ENCODE measurements at places on chromosomes 5 and 9.

GRCh38 chr5:122699201-122699600 lies 75.7 kb upstream of the SNX2 start:
- DNase-seq: no peak

DNA sequence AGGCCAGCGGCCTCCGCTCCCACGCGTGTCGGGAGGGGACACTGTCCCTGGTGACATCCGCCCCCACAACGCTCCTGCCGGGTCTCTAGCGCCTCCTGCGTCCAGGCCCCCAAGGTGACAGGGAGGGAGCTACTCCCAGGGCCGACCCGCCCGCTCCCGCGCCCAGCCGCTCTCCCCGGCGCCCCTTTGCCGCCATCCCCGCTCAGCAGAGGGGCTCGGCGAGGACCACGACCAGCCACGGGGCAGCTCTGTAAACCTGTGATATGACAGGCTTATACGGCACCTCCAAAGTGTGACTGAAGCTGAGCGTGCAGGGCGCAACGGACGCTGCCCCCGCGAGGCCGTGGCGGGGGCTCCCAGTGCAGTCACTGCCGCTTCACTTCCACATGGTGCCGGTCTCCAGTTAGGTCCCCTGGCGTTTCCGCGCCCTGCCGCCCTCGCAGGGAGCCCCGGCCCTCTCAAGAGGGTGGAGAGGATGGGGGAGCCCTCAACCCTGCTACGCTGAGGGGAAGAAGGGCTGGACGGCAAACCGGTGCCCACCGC lies 978 bp upstream of the ADCY2 start:
- no peak for DNase-seq

GRCh38 chr5:105739732-105740131 lies 1931.0 kb downstream of the EFNA5 start:
- no peak for DNase-seq

- no peak for DNase-seq
Measured at GRCh38 chr5:80925931-80926330, 34.2 kb upstream of the RASGRF2 start.

- no peak for DNase-seq
Measured at GRCh38 chr5:50874306-50875001, 208.0 kb downstream of the PARP8 start.

DNA sequence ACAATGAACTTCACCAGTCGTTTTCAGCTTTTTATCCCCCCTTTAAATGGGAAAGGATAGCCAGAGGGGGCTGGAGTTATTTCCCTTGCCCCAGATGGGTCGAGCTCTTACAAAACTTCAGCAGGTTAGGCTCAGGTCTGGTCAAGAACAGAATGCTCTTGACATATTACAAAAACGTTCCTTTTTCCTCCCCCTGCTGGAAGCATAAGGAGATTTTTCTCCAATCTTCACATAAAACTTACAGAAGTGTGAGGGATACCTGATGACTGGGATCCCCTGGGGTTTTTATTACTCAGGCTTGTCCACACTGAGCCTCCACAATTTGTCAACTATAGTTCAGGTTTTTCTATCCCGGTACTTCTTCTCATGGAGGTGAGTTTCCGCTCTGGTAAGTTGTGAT lies 60.8 kb downstream of the CSF2 start:
- DNase-seq: no peak

GRCh38 chr5:5671823-5672222 lies 249.3 kb downstream of the ICE1 start:
- DNase-seq: no peak

DNA sequence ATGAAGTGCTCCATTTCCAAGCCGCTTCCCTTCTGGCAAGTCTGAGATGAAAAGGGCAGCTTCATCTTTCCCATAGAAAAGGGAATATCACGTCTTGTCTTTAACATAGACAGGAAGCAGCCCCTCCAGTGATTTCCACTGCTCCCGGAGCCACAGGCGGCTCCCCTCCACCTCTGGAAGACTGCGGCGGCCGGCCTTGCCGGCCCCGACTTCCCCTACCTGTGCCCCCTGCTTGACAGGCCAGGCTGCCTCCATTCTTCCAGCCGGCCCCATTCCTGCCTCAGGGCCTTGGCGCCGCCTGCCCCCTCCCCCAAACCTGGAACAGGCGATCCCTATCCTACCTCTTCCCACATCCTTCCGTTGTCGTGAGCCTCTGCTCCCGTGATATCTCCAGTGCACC lies 141.8 kb downstream of the ZNF354C start:
- DNase-seq: no peak

DNA sequence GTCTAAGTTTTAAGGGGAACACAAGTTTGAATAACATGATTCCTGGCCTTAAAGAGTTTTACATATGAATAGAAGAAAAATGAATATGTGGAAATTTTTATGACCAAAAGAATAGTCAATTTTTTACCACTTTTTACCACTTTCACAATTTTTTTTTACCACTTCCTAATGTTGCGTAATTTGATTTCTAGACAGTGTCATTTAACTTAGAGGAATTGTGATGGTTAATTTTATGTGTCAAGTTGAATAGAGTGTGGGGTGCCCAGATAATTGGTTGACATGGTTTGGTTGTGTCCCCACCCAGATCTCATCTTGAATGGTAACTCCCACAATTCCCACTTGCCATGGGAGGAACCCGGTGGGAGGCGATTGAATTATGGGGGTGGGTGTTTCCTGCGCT lies 416.6 kb downstream of the KIF4B start:
- DNase-seq: no peak

- DNase-seq: no peak
Measured at GRCh38 chr9:68802525-68803015, 97.5 kb downstream of the PIP5K1B start.

GRCh38 chr9:117491491-117491890 lies 76.6 kb upstream of the ASTN2 start:
- no peak for DNase-seq

DNA sequence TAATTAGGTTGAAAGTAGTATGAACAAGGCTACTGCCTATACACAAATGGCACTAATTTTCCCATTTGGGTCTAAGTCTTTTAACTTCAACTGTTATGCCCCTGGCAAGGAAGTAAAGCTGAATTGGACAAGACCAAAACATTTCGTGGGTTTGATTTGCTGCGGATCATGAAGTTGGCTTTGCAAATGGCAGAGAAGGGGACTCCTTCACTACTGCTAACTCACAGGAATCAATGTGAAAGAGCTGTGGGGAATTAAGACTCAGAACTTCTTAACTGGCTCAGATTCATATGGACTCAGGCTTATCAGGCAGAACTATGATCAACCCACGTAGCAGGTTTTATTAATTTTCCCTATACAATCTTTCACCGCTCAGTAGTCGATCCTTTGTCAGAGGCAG lies 73.8 kb upstream of the IFNE start:
- no peak for DNase-seq
